ENCODE measurements at places on chromosomes 2 and 18. TPM values are rescaled to one million over a fixed set of nuclear protein-coding genes. Genes with fewer than 3 reads are reported as not detected.

The TUBA3E gene
- not detected for total RNA-seq

The EFR3B gene
- total RNA-seq: 13.3 TPM

GRCh38 chr18:58241877-58242276, 197.9 kb downstream of the NEDD4L start:
- H3K27me3 ChIP-seq: no peaks in the 10 kb centered on the region
- DNase-seq: peak; percentile 93
- H3K4me3 ChIP-seq: no peak overlapping the region
- peaks cover 22% of the 10 kb centered on the region for H3K4me1 ChIP-seq
- peak overlapping the region; percentile 1 for H3K27ac ChIP-seq

The SKA1 gene
- total RNA-seq: 2.6 TPM

GRCh38 chr2:233706720-233707119, 6.0 kb upstream of the UGT1A5 start:
- H3K36me3 ChIP-seq: no peaks in the 10 kb centered on the region
- H3K27me3 ChIP-seq: no peaks in the 10 kb centered on the region
- peak overlapping the region; percentile 40 for H3K27ac ChIP-seq

DNA sequence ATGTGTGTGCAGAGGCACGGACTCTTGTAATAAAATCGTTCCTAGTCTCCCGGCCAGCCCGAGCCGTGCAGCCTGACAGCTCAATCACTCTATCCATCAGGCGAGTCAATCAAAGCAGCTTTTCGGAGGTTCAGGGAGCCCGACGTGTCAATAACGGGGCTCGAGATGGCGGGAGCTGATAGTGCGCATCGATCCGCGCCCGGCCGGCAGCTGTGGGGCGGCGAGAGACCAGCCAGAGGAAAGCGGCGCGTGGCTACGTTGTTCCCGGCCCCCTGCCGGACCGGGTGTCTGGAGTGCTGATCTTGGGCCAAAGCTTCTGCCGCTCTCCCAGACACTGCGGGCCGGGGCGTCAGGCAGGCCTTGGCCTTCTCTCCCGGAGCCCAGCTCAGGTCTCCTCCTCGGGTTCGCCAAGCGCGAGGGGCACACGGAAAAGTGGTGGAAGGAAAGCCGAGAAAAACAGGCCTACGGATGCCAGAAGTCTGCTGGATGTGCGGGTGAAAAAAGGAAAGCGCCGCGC, 2.4 kb downstream of the EN1 start:
- H3K36me3 ChIP-seq: no peaks in the 10 kb centered on the region
- no peak for DNase-seq
- peak overlapping the region; percentile 65 for H3K4me3 ChIP-seq

DNA sequence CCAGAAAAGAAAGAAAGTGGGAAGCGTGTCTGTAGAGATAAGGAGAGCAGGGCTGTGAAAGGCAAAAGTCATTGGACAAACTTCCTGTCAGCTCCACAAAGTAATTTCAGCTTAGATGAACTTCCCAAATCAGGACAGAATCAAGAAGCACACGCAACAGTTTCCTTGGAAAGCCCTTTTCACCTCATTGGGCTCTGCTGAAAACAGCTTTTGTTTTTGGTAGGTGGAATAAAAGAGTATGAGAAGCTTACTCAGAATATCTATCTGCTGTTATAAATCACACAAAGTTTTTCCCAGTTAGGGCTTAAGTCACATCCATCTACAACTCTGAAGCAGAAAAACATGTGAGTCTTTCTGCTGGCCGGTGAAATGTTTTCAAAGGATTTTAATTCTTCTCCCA, 42.4 kb upstream of the EFEMP1 start:
- no peaks in the 10 kb centered on the region for H3K4me1 ChIP-seq
- H3K27me3 ChIP-seq: no peaks in the 10 kb centered on the region
- H3K36me3 ChIP-seq: no peaks in the 10 kb centered on the region
- no peak overlapping the region for H3K4me3 ChIP-seq
- peak; percentile 61 for DNase-seq

The SEC11C gene
- 39.9 TPM for total RNA-seq

DNA sequence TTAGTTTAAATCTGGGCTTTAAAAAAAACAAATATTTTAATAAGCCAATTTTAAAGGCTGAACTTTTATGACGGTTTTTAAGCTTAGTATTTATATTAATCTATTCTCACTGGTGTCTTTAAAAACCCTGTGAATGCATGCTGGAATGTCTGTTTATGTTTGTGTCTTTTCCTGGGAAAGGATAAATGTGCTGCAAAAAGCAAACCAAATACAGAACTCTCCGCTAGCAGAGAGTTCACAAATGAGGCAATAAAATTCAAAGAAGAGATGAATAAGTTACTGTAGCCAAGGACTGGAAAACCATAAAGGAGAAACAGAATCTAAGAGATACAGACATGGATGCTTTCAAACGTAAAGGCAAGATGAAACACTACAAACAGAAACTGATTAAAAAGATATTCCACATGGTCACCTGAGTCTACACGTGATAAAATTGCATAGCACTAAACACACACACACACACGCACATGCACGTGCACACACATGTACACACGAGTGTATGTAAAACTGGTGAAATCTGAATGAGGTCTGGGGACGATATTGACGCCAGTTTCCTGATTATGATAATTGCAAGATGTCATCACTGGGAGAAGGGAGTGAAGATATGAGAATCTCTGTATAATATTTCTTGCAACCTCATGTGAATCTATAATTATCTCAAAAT, 4.5 kb downstream of the TWIST2 start:
- peaks cover 7% of the 10 kb centered on the region for H3K36me3 ChIP-seq
- no peaks in the 10 kb centered on the region for H3K27me3 ChIP-seq
- no peak overlapping the region for H3K4me3 ChIP-seq
- peaks cover 11% of the 10 kb centered on the region for H3K4me1 ChIP-seq
- no peak for DNase-seq
- no peak overlapping the region for H3K27ac ChIP-seq

The DLGAP1 gene
- 2.3 TPM for total RNA-seq

GRCh38 chr2:72953976-72954375, 36.7 kb downstream of the EMX1 start:
- H3K27ac ChIP-seq: no peak overlapping the region
- no peaks in the 10 kb centered on the region for H3K4me1 ChIP-seq
- H3K4me3 ChIP-seq: no peak overlapping the region

Data from astrocyte (in vitro differentiated cells and primary cell).